ENCODE measurements at places on chromosomes 1 and 21.

DNA sequence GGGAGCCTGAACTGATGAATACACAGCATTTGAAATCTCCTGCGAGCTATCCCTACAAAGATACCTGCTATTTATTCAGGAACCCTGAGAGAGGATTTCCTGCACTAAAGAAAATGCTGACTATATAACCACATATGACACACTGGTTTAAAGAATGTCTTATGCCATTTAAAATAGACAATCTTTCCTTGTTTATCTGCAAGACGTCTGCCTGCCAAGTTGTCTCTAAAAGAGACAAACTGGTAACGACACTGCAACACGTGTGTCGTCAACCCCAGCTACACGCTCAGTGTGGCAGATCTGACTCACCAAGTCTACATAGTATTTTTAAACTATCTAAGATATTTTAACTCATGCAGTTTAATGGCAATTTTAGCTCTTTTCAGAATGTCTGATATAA lies 42.7 kb downstream of the APP start:
- DNase-seq, result no peak

GRCh38 chr1:110570307-110570706 lies 35.9 kb downstream of the KCNA2 start:
- DNase-seq, result no peak

DNA sequence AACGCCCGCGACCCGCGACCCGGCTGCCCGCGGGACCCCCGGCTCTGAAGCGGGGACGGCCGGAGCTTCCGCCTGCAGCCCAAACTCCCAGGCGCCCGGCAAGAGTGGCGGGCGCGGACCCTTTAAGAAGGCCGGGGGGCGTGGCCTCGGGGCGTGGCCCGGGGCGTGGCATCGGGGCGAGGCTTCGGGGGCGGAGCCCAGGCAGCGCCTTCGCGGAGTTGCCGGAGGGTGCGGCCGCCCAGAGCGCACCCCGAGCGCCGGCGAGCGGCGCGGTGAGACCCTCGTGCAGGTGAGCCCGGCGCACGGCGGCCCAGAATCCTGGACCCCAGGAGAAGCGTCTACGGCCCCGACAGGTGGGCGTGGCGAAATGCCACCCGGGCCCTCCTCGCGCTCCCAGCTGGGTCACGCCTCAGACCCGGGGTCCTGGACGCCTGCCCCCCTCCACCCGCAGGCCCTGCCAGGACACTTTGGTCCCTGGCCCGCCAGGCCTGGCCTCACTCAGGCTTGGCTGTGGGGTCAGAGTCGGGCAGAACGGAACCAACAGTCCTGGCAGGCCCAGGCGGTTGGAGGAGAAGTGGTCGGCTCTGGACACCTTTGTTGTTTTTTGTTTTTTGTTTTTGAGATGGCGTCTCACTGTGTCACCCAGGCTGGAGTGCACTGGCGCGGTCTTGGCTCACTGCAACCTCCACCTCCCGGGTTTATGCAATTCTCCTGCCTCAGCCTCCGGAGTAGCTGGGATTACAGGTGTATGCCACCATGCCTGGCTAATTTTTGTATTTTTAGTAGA lies 14.4 kb downstream of the RNF223 start:
- peak; percentile 51 for DNase-seq

DNA sequence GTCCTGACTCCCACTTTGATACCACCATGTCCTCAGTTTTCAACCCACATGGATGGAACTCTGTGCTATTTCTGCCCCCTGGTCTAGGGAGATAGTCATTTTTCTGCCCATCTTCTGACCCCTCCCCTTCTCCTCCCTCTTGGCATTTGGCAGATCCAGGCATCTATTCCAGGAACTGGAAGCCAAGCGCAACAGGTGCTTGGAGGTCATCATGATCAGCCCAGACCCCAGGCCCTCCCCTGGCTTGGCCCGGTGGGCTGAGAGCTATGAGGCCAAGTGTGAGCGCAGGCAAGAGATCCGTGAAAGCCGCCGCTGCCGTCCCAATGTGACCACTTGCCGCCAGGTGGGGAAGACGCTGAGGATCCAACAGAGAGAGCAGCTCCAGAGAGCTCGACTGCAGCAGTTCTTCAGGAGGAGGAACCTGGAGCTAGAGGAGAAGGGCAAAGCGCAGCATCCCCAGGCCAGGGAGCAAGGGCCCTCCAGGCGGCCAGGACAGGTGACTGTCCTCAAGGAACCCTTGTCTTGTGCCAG lies 4.0 kb downstream of the TRAF3IP3 start:
- no peak for DNase-seq

DNA sequence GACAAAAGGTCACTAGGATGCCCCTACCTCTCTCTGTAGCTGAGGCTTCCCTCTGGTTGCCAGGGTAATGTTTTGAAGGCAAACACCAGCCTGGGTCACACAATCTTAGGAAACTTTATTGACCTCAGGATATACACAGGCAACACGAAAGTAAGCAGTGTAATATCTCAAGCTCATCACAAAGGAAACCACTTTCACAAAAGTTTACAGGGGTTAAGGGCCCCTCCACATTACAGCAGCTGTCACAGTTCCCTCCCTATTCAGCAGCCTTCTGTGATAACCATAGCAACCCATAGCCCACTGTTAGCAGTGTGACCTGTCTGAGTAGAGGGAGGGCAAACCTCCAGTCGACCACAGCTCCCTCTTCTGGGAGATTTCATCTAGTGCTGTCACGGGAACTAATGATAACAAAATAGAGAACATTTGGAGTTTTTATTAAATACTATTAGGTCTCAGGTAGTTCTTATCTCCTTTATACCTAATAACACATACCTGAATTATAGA lies 149.8 kb downstream of the PTPRC start:
- no peak for DNase-seq

DNA sequence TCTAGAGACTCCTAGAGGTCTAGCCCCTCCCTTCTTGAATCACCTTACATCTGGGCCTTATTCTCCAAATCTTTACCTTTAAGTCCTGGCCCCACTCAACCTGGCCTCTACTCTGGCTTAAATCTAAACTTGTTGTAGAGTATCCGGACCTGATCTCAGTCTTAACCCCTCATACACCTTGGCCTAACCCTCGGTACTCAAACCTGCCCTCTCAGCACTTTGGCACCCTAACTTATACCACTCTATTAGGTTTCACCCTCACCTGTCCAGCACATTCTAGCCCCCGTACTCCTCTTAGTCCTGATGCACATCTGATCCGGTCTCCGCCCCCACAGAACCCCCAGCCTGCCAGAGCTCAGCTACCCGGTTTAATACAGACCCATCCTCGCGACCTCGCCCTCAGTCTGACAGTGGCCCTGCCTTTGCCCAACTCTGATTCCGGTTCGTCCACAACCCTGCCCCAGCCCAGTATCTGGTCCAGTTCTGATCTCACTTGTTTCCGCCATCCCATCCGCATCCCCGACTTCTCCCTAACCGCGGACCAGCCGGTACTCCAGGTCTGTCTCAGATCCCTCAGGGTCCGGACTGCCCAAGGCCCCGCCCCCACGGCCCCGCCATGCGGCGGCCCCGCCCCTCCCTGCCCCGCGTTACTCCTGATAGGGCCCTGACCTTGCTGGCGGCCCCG lies 1.5 kb downstream of the TRIM62 start:
- DNase-seq, result peak; percentile 62

DNA sequence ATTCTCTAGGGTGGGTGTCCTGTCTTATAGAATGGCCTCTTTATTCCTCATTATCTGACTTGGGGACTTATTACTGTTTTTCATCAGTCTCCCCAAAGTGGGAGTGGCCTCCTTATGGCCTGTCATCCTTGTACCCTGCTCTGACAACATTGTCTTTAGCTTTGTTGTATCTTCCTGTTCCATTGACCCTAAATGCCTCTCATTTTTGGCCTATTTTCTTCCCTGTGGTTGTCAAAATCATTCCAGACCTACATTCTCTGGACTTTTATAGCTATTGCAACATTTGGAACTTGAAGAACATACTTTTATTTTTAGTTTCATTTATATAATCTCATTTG lies 9.7 kb downstream of the SFT2D2 start:
- peak; percentile 36 for DNase-seq

DNA sequence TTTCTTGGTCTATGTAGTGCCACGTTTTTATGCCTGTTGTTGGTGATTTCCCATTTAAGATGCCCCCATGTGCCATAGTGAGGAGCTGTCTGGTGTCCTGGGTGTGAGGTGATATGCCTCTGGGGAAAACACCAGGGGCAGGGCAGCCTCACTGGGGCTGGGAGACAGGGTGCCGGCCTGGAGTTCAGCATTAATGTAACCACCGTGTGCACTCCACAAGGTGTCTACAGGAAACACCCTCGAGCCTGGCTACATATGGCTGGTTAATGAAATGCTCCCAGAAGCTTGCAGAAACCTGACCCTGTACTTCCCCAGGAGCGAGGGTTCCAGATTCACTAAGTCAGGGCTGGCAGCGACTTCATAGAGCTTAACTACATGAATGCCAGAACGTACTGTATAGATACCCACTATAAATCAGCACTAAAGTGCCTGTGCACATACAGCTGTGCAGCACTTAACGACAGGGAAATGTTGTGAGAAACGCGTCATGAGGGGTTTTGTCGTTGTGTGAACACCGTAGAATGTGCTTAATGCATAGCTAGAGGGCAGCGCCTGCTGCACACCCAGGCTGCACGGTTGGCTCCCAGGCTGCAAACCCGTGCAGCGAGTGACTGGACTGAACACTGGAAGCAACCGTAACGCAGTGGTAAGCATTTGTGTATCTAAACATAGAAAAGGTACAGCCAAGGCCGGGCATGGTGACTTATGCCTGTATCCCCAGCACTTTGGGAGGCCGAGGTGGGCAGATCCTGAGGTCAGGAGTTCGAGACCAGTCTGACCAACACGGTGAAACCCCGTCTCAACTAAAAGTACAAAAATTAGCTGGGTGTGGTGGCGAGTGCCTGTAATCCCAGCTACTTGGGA lies 10.4 kb downstream of the TFF2 start:
- no peak for DNase-seq

GRCh38 chr1:172905452-172905851 lies 145.3 kb downstream of the TNFSF18 start:
- DNase-seq, result peak; percentile 50

GRCh38 chr1:39131940-39132339 lies 72.6 kb upstream of the MACF1 start:
- DNase-seq, result no peak

DNA sequence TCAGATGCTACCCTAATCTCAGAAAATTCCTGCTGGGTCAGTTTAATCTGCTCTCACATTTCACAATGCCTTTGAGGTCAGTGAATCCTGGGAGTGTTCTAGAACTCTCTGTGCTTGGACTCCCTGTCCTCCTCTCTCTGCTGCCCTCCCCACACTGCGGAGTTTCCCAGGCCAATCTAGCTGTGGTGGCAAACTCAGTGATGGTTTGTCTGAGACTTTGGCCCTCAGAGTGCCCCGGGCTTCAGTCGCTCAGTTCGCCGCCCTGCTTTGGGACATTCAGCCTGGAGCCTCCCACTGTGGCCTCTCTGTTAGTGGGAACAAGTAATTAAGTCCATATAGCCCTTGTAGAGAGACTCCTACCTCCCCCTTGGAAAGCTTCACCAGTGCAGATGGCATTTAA lies 7.1 kb downstream of the C1orf226 start:
- no peak for DNase-seq

GRCh38 chr1:242004751-242005495 lies 6.0 kb upstream of the MAP1LC3C start:
- DNase-seq, result no peak

DNA sequence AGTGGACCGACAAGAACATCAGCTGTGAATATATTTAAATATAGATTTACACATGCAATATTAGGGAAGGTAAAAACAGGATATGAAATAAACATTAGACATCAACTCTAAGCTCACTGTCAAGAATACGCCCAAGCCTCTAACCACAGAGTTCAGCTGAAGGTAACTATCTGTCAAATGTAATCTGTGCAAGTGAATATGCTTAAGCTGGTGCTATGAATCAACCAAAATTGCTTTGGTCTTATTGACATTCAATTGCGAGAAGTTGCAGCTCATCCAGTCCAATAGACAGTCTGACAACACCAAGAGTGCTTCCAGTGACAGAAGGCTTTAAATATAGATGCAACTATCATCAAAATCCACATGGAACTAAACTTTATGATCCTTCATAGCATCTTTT lies 32.3 kb downstream of the USH2A start:
- no peak for DNase-seq

- no peak for DNase-seq
These were observed 29.4 kb upstream of the KCNA10 start for GRCh38 chr1:110548381-110548780.

GRCh38 chr1:83087851-83088250 lies 911.1 kb downstream of the TTLL7 start:
- no peak for DNase-seq

DNA sequence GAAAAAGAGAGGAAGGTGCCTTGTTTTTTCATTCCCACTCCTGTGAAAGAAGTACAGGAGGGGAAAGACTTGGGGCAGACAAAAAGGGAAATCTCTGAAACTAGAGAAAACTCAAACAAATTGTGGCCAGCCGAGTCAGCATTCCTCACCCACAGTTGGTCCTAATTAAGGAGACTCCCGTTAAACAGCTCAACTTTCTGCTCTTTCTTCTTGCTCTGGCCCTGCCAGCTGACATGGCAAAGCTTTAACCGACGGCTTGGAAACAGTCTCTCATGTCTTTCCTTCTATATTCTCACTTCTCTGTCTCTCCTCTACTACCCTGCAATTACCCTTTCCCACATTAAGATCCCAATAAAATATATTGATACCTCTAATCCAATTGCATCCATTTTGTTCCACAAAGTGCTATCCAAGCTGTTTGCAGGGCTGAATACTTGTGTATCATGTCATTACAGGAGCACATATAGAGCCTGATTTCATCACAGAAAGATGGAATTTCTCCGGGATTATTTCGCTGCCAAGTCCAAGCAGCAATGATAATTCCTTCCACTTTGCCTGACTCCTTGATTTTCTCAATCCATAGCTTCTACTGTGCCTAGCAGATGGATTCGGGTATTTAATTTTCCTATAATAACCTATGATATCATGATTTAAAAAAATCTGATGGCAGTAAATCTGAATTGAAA lies 65.4 kb upstream of the IPO9 start:
- peak; percentile 61 for DNase-seq

DNA sequence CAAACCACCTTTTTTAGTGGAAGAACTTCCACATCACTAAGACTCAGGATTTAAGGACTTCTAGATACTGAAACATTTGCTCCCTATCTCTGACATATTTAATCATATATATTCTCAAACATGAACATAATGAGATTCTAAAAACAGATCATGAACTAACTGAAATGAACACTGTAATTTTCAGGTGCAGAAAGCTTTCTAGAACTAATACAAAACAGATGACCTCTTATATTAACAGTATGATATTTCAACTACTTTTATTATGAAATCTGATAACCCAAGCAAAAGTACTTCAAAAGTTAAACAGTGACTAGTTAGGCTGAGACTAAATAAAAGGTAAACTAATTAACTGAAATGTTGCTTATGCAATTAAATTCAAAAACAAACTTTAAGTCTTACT lies 157.5 kb downstream of the COP1 start:
- DNase-seq, result no peak

- peak; percentile 49 for DNase-seq
These were observed 8.1 kb upstream of the TMEM183A start for GRCh38 chr1:202998836-202999750.

DNA sequence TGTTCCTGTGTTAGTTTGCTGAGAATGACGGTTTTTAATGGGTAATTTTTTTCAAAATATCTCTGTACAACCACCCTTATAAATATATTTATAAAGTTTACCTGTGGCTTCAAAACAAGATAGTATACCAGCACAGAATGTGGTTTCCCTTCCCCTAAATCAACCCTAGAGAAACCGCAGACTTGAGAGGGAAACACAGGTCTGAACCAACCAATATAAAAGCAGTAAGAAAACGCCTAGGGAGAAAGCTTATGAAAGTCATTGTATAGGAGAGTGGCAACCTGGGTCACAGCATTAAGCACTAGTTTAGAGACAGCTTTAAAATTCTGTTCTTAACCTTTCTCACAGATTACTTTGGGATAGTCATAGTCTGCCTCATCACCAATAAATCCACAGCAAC lies 180.6 kb upstream of the LHX8 start:
- DNase-seq, result no peak

- no peak for DNase-seq
These were observed 122.3 kb downstream of the DHRS3 start for GRCh38 chr1:12495725-12496124.

Data from HFFc6 (cell line).